ENCODE measurements at places on chromosomes 1 and 21. TPM values are rescaled to one million over a fixed set of nuclear protein-coding genes. Genes with fewer than 3 reads are reported as not detected.

GRCh38 chr1:162404550-162405160, 7.3 kb downstream of the SH2D1B start:
- no peak for DNase-seq
- no peaks in the 10 kb centered on the region for H3K36me3 ChIP-seq
- H3K27me3 ChIP-seq = no peaks in the 10 kb centered on the region
- H3K4me1 ChIP-seq = no peaks in the 10 kb centered on the region

DNA sequence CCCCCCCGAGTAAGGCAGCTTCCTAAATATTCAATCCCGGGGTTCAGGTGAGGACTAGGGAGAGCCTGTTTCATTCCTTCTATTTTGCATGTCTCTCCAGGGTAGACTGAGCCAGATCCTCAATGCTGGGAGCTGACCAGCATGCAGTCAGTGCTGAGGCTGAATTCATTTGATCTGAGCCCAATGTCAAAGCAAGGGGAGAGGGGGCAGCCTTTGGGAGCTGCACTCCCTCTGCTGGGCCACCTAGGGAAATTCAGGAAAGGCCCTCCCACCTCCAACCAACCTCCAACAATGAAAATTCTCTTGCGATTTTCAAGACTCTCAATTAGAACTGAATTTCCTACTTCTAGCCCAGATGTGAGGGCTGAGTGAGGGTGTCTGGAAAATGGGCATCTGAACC, 371.2 kb downstream of the NPHP4 start:
- H3K36me3 ChIP-seq = no peaks in the 10 kb centered on the region
- H3K27me3 ChIP-seq = no peaks in the 10 kb centered on the region
- no peaks in the 10 kb centered on the region for H3K4me1 ChIP-seq
- no peak overlapping the region for H3K27ac ChIP-seq
- no peak overlapping the region for H3K4me3 ChIP-seq
- DNase-seq = no peak

DNA sequence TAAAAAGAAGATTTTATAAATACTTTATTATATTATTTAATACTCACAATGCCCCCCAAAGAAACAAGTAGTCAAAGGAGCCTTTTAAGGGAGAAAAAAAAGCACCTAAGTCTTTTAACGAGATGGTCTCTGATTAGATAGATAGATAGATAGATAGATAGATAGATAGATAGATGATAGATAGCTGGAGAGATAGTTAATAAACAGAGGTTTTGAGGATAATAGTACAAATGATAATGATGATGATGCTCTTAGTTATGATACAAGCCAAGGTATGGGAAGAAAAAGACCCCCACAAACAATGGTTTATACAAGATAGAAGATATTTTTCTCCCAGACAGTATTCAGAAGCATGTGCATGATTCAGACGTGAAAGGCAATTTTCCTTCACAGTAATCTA, 14.6 kb upstream of the EDEM3 start:
- no peak for DNase-seq
- H3K4me3 ChIP-seq = no peak overlapping the region
- no peaks in the 10 kb centered on the region for H3K4me1 ChIP-seq
- no peaks in the 10 kb centered on the region for H3K36me3 ChIP-seq

DNA sequence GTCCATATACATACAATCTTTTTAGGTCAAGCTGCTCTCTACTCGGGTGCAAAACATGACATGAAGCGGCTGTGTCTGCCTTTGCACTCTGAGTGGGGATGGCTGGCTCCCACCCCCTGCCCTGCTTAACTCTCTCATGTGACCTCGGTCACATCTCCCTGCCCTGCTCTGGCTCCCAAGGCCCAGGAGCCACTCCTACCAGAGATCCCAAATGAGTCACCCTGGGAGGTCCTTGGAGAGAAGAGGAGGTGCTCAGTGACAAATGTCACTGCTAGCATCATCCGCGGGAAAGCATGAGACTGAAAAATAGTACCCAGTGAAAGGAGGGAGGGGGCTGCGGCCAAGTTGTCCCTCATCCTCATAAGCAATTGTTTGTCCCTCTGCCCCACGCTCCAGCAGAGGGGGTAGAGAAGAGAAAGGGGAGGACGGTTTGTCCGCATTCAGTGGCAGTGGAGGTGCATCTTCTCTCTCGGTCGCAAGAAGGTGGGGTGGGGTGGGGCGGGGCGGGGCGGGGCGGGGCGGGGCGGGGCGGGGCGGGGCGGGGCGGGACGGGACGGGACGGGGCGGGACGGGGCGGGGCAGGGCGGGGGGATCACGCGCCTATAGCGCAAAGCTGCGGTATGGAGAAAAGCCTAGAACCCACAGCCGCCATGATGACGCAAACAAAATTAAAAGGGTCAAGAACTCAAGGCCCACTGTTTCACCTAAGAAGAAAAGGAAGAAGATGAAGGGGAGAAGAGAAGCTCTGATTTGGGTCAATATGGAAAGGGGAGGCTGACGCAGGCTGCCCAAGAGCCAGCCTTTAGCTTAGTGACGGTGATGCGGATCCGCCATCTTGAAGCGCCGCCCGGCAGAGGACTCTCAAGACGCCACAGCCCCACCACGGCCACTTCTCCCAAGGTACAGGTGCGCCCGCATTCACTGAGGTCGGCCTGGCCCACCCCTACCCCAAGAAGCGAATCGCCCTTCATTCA, 66.2 kb downstream of the CD46 start:
- no peak for DNase-seq
- H3K27me3 ChIP-seq = no peaks in the 10 kb centered on the region
- peaks cover 22% of the 10 kb centered on the region for H3K36me3 ChIP-seq
- H3K4me1 ChIP-seq = peaks cover 100% of the 10 kb centered on the region
- no peak overlapping the region for H3K4me3 ChIP-seq

DNA sequence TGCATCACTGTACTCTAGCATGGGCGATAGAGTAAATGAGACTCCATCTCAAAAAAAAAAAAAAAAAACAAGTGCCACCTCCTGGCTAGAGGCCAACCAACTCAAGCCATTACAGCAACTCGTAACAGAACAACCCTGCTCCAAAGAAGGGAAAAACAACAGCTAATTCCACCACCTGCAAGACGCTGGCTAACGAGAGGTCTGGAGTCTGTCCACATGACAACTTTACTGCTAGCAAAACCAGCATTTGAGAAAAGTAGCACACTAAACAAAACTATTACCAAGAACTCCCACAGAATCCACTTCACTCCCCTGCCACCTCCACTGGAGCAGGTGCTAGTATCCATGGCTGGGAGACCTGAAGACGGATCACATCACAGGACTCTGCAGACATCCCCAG, 24.1 kb upstream of the EGLN1 start:
- DNase-seq = no peak
- H3K36me3 ChIP-seq = no peaks in the 10 kb centered on the region
- no peaks in the 10 kb centered on the region for H3K4me1 ChIP-seq
- no peak overlapping the region for H3K27ac ChIP-seq
- no peak overlapping the region for H3K4me3 ChIP-seq

GRCh38 chr1:46804027-46804889, 5.4 kb downstream of the CYP4B1 start:
- DNase-seq = no peak
- no peaks in the 10 kb centered on the region for H3K27me3 ChIP-seq
- H3K27ac ChIP-seq = peak overlapping the region; percentile 86
- H3K36me3 ChIP-seq = no peaks in the 10 kb centered on the region
- H3K4me1 ChIP-seq = peaks cover 8% of the 10 kb centered on the region

DNA sequence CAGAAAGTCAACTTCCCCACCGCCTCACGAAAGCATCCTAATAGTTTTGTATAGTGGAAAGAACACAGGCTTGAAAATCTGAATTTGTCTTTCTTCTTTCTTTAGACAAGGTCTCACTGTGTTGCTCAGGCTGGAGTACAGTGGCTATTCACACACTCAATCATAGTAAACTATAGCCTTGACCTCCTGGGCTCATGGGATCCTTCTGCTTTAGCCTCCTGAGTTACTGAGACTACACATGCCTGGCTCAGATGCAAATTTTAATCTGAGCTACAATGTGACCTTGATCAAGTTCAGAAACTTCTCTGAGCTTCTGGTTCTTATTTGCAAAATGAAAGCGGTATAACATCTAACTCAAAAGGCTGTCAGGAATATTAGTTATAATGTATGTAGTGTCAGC, 362.1 kb downstream of the SMYD3 start:
- H3K4me3 ChIP-seq = no peak overlapping the region
- H3K36me3 ChIP-seq = no peaks in the 10 kb centered on the region
- peaks cover 2% of the 10 kb centered on the region for H3K4me1 ChIP-seq
- DNase-seq = no peak
- no peak overlapping the region for H3K27ac ChIP-seq

DNA sequence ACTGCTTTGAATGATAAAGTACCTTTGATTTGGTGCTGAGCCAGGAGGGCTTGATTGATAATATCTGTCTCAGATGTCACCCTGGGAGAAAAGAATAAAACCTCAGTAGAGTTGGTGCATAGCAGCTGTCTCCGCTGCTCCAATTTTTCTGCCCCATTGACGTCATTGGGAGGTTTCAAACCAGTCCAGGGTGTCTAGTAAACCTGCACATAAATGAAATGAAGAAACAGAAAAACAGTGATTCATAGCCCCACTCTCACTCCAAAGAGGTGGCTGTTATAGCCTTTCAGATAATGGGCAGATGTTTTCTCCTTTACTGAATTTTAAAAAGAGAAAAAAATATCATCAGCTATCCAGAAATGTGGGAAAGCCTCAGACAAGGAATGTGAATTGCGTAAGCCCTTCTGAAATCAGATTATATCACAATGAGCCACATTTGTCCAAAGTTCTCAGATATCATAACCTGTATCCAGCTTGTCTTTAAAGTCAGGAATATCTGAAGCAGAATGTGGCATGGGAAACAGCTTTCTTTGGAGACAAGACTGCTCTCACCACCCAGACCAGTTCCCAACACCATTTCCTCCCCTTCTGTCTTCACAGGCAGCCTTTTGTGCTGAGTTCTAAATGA, 351.3 kb upstream of the SGIP1 start:
- H3K4me1 ChIP-seq = no peaks in the 10 kb centered on the region
- H3K27ac ChIP-seq = no peak overlapping the region
- H3K27me3 ChIP-seq = no peaks in the 10 kb centered on the region

DNA sequence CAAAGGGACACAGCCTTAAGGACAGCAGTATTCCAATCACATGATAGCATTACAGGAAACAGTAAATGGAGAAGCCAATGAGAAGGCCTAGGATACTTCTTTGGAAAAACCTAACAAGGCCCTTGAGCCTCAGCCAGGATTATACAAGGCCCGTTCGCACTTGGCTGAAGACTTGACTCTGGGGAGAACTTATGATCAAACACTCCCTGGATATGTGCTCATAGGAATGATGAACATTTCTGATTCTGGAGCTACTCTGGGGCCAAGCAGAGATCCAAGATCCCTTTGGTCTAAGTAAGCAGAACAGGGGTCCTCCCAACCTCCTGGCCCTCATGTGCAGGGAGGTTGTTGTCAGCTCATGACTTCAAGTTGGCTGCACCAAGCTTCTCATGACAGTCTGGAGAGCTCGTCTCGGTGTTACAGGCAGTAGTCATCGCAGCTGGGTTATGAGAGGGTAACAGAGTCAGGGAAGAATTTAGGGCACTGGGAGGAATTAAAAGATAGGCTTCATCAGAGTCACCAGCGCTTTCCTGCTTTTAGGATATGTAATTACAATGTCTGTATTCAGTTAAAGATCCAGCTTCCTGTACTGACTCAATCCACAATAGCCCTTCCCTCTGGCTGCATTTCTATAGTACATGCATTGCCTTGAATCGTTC, 92.5 kb upstream of the IRF2BP2 start:
- no peaks in the 10 kb centered on the region for H3K27me3 ChIP-seq
- H3K4me3 ChIP-seq = no peak overlapping the region
- H3K27ac ChIP-seq = peak overlapping the region; percentile 2

GRCh38 chr1:203073469-203073868, 12.3 kb downstream of the MYOG start:
- DNase-seq = no peak
- H3K27me3 ChIP-seq = no peaks in the 10 kb centered on the region
- H3K4me1 ChIP-seq = peaks cover 12% of the 10 kb centered on the region

DNA sequence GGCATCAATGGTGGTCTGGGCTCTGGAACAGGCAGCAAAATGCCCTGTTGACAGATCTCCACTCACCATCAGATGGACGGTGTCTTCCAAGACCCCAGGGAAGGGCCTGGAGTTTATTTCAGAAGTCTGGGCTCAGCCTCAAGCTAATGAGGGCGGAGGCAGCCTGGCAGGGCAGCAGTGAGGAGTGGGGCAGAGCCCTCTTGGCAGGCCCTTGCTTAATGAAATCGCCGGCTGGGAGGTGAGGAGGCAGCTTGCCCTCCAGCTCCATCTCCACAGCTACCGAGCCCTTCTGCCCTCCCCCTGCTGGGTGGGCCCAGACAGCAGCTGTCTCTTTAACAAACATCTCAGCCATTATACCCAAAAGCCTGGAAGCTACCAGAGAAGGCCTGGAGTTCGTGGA, 22.0 kb upstream of the GRIK3 start:
- no peaks in the 10 kb centered on the region for H3K4me1 ChIP-seq
- H3K36me3 ChIP-seq = no peaks in the 10 kb centered on the region
- DNase-seq = no peak
- H3K27me3 ChIP-seq = no peaks in the 10 kb centered on the region
- H3K4me3 ChIP-seq = no peak overlapping the region

- peaks cover 50% of the 10 kb centered on the region for H3K4me1 ChIP-seq
- H3K27me3 ChIP-seq = no peaks in the 10 kb centered on the region
- no peak for DNase-seq
- H3K27ac ChIP-seq = no peak overlapping the region
- H3K36me3 ChIP-seq = peaks cover 13% of the 10 kb centered on the region
Measured at GRCh38 chr1:11923069-11923826, 3.0 kb downstream of the KIAA2013 start.

DNA sequence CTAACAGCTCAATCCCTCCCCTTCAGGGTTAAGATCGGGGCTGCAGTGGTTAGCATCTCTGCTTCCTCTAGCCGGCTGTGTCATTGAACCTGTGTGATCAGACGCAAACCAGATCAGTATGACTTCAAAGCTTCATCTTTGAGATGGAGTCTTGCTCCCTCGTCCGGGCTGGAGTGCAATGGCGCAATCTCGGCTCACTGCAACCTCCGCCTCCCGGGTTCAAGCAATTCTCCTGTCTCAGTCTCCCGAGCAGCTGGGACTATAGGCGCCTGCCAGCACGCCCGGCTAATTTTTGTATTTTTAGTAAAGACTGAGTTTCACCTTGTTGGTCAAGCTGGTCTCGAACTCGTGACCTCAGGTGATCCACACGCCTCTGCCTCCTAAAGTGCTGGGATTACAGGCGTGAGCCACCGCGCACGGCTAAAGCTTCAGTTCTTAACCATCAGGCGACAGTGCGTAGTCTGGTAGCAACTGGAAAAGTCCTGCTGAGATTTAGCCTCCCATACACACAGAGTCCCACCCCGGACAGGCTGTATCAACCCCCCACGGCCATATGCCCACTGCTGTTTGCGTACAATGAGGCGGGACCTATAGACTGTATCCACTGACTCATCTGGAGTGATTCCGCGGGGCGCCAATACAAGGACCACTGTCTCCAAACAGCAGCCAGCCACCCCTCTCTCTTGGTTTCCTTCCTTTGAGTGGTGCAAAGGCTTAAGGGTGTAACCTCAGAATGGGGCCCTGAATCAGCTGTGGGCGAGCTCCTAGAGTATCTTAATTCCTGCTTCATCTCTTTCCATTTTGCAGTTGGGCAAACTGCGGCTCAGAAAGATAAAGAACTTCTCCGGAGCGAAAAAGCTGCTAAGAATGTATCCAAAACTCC, 23.3 kb downstream of the CELA3A start:
- H3K4me3 ChIP-seq = peak overlapping the region; percentile 96
- no peak for DNase-seq
- H3K27me3 ChIP-seq = no peaks in the 10 kb centered on the region
- H3K27ac ChIP-seq = peak overlapping the region; percentile 100
- H3K36me3 ChIP-seq = no peaks in the 10 kb centered on the region
- peaks cover 10% of the 10 kb centered on the region for H3K4me1 ChIP-seq

GRCh38 chr1:113903501-113904292, 902 bp downstream of the AP4B1 start:
- H3K36me3 ChIP-seq = peaks cover 12% of the 10 kb centered on the region
- peaks cover 20% of the 10 kb centered on the region for H3K4me1 ChIP-seq
- DNase-seq = no peak

Gene VWA5B1
- not detected for total RNA-seq

Gene RIMS3
- 2.5 TPM for total RNA-seq

Gene LCK
- total RNA-seq = 4.5 TPM

Gene DENND2D
- 55.3 TPM for total RNA-seq

Gene MX1
- total RNA-seq = 90.2 TPM
